ENCODE measurements at places on chromosomes 16 and 17.

DNA sequence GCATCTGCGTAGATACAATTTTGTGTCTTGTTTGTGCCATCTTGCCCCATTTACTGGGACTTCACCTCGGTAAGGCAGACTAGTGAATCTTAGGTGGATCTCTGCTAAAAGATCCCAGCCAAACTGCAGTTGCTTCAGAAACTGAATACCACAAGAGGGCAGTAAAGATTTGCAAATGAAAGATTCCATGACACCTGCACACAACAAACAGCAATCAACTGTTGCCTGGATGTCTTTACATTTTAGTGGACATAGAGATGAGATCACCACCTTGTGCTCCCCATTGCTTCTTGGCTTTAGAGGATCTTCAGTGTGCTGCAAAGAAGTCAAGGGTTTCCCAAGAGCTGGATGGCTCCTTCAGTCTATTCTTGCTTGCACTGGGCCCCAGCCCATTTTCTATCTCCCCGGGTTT is 119.2 kb upstream of the CACNG5 start:
- DNase-seq = no peak

- no peak for DNase-seq
Observed at GRCh38 chr16:3595110-3595486, 16.3 kb downstream of the SLX4 start.

DNA sequence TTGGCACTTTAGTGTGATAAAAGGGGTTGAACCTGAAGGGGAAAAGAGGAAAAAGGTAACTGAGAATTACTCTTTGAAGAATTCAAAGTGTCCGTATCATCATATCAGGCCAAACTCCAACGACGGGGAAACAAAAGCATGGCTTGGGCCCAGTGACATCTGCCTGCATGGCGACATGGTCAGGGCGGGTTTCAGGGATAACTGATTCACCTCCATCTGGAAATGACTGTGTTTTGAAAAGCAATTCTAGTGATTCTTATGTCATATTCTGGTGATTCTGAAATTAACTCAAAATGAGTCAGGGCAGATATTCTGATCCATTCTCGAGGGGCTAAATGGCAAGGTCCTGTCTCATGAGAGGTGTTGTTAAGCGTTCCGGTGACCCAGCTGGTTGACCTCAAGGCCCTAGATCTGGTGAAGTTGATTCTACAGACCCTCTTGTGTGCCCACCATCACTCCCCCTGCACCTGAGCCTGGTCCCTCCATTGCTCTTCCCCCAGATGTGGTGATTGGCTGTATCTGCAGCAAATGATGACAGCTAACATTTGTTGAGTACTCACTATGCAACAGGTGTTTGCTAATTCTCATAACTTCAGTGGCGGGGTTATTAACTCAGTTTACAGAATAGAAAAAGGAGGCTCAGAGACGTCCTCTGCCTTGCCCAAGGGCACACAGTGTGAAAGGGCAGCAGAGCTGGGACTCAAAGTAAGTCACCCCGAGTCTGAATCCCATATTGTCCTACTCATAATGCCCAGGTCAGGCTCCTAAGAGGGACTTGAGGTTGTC is 251.8 kb downstream of the MAF start:
- no peak for DNase-seq

GRCh38 chr16:57976331-57976796 is 5.4 kb upstream of the CNGB1 start:
- no peak for DNase-seq

GRCh38 chr16:66691234-66691633 is 5.3 kb downstream of the CMTM4 start:
- no peak for DNase-seq

GRCh38 chr17:59617156-59617732 is 2.5 kb upstream of the CLTC start:
- no peak for DNase-seq

- DNase-seq = peak; percentile 40
Observed at GRCh38 chr17:76382803-76383545, 1.4 kb upstream of the SPHK1 start.

DNA sequence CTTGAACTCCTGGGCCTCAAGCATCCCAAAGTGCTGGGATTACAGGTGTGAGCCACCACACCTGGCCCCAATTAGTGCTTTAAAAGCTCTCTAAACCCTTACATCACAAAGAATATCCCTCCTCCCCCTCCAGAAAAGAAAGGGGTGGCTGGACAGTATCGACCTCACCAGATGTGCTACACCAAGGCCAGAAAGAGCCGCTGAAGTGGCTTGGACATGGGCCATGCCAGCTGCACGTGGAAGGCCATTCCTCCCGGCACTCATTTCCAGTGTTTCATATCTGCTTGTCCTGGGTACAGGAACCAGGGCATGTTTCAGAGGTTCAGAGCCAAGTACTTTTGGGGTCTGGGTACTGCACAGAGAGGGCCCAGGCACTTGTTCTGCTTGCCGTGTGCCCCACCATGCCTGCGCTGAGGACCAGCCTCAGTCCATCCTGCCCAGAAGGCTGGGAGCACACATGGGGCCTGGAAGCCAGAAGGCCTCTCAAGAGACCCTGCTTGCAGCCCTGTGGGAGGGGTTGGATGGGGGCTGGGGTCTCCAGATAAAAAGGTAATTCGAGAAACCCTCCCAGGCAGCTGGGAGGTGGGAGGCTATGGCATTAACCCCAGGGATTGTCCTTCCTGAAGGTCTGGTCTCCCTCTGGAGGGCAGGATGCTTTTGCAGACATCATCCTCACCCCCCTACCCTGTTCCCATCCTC is 3.5 kb upstream of the SRRM2 start:
- DNase-seq = no peak

GRCh38 chr17:49000943-49001342 is 3.8 kb downstream of the IGF2BP1 start:
- DNase-seq = no peak

DNA sequence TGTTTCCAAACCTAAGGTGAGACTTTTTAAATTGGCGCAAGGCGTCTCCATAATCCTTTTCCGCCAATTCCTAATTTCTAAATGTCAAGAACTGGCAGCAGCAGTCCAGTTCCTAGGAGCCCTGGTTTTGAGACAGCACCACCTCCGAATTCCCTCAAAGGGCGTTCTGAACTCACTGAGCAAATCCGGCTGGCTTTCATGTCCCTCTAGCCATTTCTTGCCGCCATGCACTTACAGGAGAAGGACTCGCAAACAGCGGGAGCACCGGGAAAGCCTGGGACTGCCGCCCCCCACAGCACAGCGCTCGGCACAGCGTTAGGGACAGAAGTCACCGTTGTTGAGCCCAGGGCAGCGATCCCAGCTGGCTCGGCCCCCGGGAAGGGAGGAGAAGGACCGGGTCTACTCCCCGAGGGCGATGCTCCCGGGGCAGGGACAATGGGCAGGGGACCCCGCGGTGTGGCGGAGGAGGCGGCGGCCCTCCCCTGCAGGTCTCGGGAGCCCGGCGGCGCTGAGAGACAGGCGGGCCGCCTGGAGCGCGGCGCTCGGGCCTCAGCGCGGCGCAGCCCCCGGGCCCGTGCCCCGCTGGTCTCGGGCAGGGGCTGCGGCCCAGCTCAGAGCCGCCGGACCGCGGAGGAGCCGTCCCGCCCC is 545 bp downstream of the ARHGAP17 start:
- no peak for DNase-seq

DNA sequence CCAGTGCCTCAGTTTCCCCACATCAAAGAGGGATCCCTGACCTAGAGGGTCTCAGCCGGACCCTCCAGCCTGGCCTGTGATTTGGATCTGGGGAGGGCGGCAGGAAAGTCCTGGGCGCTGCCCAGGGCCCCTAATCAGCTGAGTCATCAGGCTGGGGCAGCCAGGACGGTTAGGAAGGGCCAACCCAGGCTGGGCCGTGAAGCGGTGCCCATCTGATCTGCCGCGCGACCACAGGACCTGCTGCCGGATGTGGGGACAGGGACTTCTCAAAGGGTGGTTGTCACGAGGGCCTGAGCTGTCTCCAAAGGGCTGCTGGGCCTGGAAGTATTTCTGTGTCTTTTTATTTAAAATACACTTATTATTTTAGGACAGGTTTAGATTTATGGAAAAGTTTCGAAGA is 4.4 kb downstream of the TPSAB1 start:
- no peak for DNase-seq

GRCh38 chr16:4637501-4638166 is 13.0 kb downstream of the MGRN1 start:
- DNase-seq = no peak
